DMS 273 treated with DMSO at 0.1 percent for 48 hours (cell line): ENCODE measurements at places on chromosomes 5 and 9.

DNA sequence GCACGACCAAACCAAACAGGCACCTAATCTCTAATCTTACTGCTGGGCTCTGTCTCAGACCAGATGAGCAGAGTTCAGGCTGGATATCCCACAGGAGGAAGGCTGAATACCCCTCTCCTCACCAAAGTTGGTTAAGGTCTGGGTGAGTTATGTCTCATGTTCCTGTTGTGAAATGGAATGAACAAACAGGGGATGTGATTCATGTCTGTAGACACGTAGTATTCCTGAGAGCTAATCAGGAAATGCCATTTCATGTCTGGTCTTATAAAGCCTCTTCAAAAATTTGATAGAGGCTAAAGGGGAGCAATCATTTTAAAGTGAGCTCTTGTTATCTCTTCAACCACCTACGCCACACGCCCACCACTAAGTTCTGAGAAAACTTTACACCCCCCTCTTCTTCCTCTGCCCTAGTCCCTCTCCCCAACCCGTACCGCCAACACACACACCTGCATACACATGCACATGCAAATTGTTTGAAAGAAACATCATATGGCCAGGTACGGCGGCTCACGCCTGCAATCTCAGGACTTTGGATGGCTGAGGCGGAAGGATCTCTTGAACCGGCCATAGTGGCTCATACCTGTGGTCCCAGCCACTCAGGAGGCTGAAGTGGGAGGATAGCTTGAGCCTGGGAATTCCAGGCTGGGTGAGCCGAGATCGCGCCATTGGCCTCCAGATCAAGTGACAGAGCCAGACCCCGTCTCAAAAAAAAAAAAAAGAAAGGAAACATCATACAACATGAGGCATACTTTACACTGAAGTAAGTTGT is 69.8 kb upstream of the RAI14 start:
- no peak for DNase-seq

DNA sequence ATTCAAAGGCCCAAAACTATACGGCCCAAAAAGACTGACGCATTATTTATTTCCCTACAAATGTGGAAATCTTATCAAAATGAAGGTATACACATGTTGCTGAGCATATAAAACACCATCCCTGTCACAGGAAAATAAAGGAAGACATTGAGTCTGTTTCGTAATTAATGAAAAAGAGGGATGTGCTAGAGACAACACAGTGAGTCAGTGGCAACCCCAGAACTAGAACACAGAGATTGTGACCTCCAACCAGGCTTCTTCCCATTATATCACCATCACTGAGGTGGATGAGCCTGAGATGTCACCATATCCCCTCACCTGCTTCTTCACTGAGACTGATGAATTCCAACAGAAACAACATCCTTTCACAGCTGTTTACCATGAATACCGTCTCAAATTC is 3.8 kb downstream of the NDUFA8 start:
- no peak for DNase-seq

DNA sequence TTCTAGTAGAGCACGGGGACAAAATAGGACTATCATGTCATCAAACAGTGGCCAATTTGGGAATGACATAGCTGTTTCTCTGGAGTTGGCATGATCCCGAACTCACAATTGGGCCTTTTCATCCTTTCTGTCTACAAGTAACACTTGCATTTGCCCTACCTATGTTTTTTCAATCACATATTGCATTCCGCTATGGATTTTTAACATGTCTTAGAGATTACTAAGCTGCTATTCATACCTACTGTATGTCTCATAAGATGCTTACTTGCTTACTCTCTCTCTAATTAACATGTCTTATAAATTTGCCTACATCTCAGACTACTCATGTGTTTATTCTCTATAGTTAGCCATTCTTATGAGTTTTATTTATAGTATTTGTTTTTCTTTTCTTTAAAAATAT is 341.2 kb upstream of the CTNND2 start:
- no peak for DNase-seq

DNA sequence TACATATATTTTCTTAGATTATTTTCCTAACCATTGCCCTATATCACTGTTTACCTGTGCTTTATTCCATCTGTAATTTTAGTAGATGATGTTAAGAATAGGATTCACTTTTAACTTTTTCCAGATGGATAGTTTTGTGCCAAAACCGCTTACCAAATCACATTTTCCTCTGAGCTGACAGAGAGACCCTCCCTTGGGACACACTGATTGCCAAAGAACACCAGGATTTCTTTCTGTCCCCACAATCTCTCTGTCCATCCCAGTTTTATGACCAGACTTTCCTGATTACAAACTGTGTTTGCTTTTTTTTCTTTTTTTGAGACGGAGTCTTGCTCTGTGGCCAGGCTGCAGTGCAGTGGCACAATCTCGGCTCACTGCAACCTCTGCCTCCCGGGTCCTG is 81.3 kb upstream of the SPATA31C2 start:
- no peak for DNase-seq

DNA sequence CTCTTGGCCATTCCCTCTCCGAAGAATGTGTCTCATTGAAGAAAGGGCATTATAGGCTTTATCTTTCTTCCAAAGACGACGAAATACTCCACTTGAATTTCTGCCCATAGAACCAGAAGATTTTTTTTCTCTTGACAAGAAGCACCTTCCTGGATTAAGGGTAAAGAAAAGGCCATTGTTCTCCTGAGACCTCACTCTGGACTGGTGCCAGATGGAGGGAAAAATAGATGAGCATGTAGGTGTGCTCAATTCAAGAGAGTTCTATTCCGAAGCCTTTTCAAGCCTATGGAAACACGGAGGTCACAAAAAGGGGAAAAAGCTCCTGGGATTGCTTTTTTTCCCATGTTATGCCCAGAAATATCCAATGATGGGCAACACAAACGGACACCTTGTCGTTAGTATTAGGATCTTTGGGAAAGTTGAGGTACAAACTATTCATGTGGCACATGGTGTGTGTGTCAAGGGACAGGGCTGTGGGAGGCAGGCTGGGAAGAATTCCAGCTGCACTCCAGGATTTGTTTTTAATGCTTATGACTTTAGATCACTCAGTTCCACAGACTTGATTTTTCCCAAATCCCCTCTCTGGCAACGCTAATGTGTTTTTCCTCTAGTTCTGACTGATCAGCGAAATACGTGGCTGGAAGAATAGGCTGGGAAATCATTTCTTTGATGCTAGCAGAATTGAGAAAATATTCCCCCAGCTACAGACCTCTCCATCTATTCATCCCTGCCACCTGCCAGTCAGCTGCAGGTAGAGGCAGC is 89.9 kb downstream of the SIL1 start:
- no peak for DNase-seq

DNA sequence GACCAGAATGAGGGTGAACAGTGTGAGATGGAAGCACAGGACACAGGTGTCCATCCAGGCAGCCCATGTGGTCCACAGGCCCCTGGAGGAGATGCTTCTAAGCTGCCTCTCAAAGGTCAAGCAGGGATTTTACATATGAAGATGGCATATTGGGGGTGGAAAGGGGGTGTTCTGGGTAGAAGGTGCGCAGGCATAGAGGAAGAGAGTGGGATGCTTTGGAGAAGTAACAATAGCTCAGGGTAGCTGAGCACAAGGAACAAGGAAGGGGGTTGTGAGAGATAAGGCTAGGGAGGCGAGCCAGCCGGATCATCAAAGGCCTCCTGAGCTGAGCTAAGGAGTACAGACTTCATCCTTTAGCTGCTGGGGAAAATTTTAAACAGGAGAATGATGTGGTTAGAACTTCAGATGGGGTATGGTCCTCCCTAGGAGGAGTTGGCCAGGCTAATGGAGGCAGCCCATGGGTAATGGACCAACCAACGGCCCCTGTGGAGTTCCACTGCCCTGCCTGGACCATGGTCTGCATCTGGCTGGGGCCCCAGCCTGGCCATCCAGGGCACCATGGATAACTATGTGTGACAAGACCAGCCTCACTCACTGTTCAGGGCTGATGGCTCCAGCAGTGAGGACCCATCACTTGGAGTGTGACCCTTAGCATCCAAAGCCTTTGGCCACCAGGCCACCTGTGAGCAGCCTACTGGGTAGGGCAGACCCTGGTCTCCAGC is 86.8 kb upstream of the TBC1D2 start:
- DNase-seq = no peak

- no peak for DNase-seq
These were observed 22.7 kb upstream of the PLPP6 start for GRCh38 chr9:4639420-4639819.

DNA sequence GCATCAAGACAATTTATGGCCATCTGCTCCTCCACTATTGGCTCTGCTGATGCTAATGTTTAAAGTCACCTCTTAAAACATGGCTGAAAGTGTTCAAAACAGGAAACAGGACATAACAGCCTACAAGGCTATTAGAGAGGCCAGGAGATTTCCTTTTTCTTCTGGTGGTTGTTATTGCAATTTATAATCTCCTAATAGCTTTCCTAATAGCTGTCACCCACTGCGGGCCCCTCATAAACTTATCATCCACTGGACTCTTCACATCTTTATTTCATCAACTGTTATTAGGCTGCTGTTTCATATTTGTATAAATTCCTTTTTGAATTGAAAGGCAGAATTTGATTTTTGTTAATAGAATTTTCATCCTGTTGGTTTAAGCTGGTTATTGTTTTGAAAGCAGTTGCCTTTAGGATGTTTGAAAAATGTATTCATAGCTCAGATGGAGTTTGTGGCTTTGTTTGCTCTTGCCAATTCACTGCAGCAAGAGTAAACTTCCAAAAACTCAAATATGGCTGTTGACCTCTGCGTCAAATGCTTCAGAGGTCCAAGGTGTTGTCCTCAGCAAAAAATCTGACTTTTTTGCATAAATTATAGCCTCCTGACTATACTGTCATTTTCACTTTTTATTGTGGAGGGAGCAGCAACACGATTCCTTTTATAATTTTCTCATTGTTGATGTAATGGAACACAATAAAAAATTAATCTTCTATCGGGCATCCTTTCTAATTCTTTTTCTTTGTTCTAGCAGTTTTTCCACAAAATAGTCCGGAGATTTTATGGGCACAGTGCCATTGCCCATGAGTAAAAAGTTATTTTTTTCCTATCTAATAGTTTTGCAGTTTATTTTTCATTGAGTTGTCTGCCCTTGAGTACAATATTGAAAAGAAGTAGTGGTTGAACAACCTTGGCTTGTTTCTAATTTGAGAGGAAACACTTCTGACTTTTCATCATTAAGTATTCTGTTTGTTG is 69.3 kb downstream of the MAT2B start:
- DNase-seq = peak; percentile 18

- no peak for DNase-seq
These were observed 54.9 kb downstream of the NUP155 start for GRCh38 chr5:37316027-37316426.
